ENCODE measurements at places on chromosomes 16 and 17.

- DNase-seq, result no peak
These were observed 43.4 kb upstream of the SLC38A10 start for GRCh38 chr17:81338274-81339190.

- DNase-seq, result no peak
These were observed 3.8 kb downstream of the FUS start for GRCh38 chr16:31183432-31184428.

DNA sequence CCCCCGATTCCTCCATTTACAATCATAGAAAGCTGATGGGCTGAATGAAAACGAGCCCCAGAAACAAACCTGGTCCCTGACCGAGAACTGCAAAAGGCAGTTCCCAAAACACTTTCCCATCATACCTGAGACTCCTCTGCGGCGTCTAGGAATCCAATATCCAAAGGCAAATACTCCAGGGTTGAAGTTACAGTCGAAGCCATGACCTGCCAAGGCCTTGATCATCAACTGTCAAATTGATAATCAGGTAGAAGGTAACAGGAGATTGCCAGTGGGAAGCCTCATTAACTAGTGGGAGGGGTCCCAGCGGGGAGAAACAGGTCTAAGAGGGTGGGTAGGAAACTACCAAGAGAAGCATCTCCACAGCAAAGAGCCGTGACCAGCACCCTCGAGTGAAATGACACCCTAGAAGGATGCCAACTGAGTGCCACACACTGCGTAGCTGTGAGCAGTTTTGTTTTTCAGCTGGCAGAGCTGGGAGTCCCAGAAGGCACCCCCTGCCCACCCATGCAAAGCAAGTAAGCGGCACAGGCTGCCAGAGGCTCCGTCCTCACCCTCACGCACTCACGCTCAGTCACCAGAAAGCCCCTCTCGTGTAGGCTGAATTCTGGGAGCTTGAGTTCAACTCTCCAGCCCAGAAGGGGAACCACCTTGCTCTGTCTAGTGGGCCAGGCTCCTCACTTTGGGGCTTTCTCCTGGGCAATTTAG, 146.1 kb downstream of the GAS7 start:
- no peak for DNase-seq

DNA sequence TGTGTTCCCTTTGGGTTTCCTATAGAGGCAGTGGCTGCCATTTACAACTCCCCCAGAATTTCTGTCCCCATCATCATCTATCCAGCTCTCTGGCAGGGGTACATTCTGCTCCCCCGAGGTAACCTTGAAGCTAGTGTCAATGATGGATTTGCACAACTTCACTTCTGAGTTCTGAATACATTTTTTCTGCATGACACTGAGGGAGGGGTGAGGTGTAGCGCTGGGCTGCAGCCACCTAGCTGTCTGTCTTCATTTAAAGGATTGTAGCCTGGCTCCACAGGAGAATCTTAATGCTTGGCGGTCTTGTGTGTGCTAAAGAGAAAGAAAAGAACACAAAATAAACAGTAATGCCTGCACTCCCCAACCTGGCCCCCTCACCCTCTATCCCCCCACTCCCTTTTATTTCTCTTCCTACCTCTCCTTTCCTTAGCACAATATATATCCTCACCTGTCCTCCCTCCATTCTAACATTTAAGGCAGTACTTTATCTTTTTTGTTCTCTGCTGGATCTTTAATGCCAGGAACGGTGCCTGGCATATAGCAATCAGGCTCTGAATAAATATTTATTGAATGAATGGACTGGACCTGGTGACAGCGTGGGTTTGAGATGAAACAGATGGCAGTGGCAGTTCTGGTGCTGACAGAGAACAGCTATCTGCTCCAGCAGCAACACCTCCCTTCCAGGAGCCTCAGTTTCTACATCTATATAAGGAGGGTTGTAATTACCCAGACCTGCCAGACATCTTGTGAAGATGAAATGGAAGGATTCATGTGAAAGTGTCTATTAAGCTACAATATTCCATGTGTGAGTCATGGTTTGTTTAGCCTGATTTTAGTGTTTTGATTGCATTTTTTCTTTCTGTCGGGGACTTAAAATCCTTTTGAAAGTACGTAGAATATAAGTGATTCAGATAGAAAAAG, 163.5 kb upstream of the CDH11 start:
- DNase-seq, result no peak
